ENCODE measurements at places on chromosomes 3 and 15.

DNA sequence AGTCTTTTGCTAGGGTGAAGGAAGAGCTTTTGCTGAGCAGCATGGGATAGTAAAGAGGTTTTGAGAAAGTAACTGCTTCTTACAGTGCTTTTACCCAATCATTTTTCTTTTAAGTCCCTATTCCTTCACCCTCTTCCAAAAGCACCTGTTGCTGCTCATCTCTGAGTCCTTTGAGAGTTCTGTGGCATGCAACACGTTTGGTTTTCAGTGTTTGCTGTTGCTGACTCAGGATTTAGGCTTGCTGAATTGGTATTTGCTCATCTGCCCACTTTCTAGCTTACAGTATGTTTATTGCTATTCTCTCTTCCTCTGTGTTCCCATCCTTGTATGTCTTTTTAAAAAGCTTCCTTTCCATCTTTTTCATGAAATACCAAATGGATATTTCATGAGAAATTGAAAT lies 55.9 kb upstream of the THRB start:
- DNase-seq = no peak

DNA sequence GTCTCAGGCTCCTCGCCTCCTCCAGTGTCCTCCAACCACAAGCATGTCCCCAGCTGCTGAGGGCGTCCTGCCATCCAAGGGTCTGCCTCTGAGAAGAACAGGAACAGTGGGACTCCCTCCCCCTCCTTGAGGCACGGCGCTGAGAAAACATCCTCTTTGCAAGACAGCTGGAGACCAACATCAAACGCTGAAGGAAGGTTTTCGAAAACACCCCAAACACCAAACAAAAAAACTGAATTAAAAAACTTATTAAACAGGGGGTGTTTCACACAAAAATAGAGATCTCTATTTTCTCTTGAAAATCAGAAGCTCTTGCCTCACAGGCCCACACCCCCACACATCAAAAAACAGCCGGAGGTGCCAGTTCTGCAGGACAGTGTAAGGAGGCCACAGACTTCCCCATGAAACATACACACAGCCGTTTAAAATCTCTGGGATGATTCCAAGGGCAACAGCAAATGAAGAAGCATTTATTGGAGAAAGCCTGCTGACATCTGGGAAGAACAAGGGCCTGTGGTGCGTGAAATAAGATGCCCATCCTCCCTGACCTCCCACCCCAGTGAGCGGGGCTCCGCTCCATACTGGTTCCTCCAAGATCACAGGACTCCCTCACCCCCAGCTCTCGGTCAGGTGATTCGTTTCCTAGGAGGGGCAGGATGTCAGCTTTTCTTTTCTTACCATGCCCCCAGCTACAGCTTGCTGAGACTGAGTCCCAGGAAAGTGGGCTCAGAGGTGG lies 71.3 kb downstream of the NUP210 start:
- DNase-seq = peak; percentile 88

DNA sequence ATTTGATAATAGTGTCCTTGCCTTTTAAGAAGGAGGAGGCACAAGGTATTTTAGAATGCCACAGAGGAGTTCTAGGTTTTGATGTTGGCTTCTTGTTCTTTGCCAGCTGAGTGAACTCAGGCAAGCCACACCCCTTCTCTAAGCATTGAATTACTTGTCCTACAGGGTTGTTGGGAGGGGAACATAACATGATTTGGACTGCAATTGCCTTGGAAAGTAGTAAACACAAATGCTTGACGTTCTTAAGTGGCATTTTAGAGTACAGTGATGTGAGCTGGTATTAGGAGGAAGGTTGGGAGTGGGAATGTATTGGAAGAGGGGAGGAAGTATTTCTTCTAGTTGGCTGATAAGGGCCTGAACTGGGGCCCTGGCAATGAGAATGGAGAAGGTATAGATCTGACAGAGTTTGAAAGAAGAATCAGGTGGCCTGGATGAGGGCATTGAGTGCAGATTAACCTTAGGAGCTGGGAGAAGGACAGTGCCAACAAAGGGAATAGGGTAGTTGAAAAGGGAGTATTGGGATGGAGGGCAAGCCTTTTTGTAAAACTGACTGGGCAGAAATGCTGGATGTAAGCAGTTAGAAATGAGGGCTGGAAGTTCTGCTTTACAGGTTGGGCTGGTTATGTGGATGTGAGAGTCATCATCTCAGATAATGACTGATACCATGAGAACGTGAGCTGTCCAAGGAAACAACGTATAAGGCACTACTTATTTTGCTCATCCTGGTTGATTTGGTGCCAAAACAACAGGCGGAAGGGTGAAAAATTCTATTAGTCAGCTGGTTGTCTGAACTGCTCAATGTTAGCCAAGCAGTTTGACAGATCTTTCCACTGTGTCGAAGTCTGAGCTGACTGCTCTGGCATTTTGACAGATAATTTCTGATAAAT lies 16.7 kb downstream of the KAT2B start:
- DNase-seq = peak; percentile 52

DNA sequence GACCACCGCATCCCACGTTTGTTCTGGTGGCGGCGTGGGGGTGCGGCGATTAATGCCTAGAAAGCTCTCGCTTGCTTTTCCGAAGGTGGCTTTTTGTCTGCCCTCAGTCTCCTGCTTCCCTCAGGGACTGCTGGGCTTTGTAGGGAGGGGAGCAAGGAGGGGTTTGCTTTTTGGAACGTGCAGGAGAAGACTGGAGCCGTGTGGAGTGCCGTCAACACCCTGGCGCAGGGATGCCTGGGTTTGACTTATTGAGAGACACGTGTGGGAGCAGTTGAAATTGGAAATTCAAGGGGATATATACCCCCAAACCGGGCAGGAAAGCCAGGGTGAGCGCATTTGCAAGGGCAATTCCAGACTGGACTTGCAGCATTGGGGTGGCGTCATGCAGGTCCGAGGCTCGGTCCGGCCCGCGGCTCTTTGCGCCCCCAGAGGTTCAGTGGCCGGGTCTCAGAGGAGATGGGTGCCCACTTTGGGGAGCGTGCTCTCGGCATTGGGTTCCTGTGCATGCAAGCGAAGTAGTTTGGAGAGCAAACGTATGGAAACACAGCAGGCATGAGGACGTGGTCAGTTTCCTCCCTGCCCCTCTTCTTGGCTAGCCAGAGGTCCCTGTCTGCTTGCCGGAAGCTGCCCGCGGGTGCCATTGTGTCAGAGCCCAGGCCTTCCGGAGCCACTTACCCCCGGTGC lies 2.1 kb downstream of the EPHB1 start:
- no peak for DNase-seq

- no peak for DNase-seq
These were observed 31.1 kb upstream of the NEO1 start for GRCh38 chr15:73021139-73021621.

DNA sequence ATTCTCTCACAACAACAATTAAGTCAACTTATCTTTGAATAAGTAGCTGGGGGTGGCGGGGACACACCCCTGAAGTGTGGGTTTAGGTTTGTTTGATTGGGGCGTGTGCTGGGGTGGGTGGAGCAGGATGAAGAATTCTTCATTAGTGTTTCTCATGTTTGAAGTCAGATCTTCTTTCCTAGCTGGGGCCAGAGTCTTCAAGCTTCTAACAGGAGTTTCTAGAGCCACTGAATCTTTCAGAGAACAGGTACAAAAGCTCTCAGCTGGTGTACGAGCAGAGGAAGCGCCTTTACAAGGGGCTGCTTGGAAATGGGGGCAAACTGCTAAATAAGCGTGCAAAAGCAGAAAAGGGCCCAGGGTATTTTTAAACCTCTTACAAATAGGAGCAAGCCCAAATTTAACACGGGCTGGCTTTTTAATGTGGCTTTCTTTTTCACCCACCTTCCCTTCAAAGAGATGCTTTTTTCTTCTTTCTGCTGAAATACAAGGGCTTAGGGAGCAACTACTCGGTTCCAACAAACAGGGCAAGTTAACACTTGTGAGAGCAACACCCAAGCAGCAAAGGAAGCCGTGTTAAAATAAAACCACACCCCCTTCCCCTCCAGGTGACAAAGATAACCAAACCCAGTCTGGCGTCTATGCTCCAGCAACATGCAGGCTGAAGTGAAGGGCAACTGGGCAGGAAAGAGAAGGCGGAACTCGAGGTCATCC lies 86.9 kb upstream of the RASGRP1 start:
- no peak for DNase-seq

DNA sequence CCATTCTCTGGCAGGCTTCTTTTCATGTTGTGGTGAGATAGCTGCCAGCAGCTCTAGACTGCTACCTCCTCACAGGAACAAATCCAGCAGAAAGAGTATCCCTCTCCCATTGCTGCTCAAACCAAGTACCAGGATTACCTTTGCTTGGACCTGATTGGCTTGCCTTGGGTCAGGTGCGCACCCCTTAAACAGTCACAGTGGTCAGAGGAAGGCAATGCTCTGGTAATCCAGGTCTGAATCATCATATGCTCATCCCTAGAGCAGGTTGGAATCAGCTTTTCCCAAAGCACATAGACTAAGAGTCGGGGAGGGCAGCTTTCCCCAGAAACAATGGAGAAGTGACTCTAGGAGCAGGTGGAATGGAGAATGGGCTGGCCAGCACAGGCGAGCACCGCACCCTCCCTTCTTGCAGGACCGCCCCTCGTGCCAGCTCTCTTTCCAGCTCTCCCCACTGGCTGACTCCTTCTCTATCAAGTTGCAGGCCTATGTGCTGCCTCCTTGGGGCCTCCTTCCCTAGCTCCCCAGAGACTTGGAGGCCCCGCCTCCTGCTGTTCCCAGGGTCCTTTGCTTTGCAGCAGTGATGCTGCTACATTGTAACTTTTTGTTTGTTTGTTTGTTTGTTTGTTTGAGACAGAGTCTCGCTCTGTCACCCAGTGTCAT lies 29.9 kb upstream of the ADPGK start:
- DNase-seq = no peak

DNA sequence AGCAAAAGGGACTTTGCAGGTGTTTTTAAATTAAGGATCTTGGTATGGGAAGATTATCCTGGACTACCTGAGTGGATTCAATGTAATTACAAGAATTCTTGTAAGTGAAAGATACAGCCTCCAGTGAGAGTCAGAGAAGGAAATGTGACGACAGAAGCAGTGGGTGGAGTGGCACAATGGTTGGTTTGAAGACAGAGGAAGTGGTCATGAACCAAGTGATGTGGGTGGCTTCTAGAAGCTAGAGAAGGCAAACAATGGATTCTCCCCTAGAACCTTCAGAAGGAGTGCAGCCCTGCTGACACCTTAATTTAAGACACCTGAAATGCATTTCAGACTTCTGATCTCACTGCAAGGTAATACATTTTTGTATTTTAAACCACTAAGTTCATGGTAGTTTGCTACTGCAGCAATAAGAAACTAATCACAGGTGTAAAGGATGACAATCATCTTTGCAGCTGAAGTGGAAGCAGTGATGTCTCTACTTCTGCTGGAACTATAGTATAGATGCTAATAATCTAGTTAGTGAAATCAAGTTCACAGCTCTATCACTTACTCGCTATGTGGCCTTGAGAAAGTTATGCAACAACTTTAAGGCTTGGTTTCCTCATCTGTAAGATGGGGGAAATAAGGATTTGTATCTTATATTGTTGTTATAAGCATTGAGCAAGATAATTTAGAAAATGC lies 403.4 kb upstream of the SUCLG2 start:
- DNase-seq = no peak

DNA sequence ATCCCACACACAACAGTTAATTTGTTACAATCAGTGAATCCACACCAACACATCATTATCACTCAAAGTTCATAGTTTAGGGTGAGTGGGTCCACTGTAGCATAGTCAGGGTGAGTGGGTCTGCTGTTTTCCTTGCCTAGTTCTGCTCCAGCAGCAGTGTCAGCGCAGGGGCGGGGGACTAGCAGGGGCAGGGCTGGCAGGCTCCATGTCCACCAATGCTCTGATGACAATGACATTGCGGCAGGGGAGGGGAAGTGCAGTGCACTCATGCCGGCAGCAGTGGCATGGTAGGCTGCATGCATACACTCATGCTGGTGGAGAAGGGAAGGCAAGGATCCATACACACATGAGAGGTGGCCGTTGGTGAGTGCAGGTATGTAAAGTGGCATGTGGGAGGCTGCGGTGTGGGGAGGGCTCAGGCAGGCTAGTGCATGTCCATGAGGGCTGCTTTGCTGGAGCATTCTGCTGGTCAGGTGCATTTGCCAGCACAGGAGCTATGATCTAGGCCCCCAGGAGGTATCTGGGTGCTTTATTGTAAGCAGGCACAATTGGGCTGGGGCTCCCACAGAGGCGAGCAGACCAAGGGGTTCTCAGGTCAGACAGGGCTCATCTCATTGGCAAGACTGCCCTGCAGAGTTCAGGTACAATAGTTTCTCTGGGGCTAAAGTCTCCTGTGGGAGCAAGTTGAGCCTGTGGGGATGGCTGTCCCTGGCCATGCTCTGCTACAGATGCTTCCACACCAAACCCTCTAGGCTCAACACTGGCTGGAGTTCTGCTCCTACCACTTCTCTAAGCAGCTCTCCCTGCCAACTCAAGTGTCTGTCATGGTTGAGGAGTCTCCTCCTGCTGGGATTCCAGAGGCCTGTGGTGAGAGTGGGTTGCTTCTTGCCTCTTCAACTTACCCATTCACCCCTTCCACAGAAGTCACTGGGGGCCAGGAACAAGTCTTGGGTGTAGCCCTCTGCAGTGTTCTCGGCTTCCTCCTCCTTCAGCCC lies 81.3 kb downstream of the KCNAB1 start:
- no peak for DNase-seq

All from astrocyte of the spinal cord (primary cell).